ENCODE measurements at places on chromosomes 13 and 19.

DNA sequence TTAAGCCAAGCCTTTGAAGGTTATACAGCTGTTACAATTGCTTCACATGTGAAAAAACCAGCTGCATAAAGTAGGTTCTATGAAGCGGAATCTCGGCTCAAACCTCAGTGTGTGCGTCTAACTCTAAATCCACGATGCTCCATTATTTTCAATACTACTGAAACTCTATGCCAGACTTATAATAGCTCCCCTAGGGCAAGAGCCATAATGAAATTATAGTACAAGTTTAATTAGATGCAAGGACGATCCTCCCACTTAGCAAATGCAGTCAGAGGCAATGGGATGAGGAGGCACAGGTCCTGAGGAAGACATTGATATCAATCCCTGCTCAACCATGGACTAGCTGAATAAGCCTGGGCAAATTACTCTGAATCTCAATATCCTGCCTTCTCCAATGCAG, 31.1 kb downstream of the SLC7A1 start:
- DNase-seq, result no peak

- no peak for DNase-seq
These were observed 1578.3 kb downstream of the OLFM4 start for GRCh38 chr13:54606944-54607343.

DNA sequence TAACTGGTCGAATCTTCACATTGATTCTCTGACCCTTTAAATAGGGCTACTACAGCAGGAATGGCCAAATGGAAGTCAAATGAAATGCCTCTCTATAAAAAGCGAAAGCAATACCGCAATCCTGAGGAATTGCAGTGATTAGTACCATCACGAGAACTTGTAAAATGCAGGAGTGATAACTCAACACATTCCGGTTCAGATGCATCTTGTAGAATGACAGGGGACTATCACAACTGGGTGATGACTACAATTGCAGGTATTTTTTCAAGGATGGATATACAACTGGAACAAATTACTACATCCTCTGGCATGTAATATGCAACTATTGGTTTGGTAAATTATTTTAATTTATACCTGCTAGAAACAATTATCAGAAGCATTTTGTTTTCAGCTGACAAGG, 140.4 kb downstream of the PCDH20 start:
- no peak for DNase-seq

DNA sequence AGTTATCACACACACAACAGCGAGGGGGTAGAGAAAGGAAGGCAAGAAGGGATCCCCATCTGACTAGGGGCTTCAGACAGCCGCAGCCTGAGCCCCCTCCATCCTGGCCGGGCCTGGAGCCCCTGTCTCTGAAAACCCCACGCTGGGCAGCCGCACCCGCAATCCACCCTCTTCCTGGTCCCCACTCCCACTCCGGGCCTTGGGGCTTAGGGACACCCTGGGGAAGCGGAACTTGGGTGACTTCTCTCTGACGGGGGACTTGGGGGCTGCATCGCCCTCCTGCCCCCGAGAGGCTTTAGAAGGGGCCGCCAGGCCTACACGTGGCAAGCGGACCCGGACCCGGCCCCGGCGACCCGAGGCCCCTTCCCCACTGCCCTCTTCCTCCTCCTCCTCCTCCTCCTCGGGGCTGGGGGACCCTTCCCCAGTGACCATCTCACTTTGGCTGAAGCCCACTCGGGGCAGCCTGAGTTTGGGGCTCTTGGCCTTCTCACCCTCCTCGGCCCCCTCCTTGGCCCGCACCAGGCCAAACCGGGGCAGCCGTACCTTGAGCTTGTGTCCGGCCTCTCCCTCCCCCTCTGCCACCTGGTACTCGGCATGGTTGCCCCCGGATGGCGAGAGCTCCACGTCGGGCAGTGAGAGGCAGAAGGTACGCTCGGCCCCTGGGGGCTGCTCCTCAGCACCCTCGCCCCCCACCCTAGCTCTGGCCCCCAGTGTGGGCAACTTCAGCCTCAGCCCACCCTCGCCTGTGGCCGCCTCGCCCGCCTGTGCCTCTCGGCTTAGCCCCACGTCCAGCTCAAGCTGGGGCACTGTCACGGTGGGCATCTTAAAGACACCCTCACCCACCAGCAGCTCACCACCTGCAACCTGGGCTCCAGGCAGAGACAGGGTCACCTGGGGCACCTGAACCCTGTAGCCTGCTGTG, 4.2 kb upstream of the HIPK4 start:
- DNase-seq, result no peak

Data from hippocampal formation (tissue), 2 donors.